ENCODE measurements at places on chromosomes 16 and 17.

GRCh38 chr17:47914306-47914948 lies 18.4 kb downstream of the SP2 start:
- no peaks in the 10 kb centered on the region for H3K36me3 ChIP-seq
- no peak overlapping the region for H3K4me3 ChIP-seq
- H3K27me3 ChIP-seq = no peaks in the 10 kb centered on the region
- DNase-seq = no peak
- no peak overlapping the region for H3K27ac ChIP-seq
- peaks cover 8% of the 10 kb centered on the region for H3K4me1 ChIP-seq

GRCh38 chr17:45260204-45260783 lies 1.6 kb downstream of the SPATA32 start:
- no peaks in the 10 kb centered on the region for H3K27me3 ChIP-seq
- H3K4me3 ChIP-seq = no peak overlapping the region
- H3K4me1 ChIP-seq = peaks cover 10% of the 10 kb centered on the region
- no peak overlapping the region for H3K27ac ChIP-seq
- peaks cover 15% of the 10 kb centered on the region for H3K36me3 ChIP-seq

- H3K4me1 ChIP-seq = peaks cover 20% of the 10 kb centered on the region
- no peaks in the 10 kb centered on the region for H3K36me3 ChIP-seq
- no peaks in the 10 kb centered on the region for H3K27me3 ChIP-seq
- no peak overlapping the region for H3K27ac ChIP-seq
- no peak for DNase-seq
Observed at GRCh38 chr17:8800656-8801055, 1.5 kb upstream of the MFSD6L start.

GRCh38 chr16:73858326-73858725 lies 438.3 kb upstream of the PSMD7 start:
- no peaks in the 10 kb centered on the region for H3K36me3 ChIP-seq
- H3K27me3 ChIP-seq = no peaks in the 10 kb centered on the region
- H3K4me1 ChIP-seq = no peaks in the 10 kb centered on the region
- H3K4me3 ChIP-seq = no peak overlapping the region

DNA sequence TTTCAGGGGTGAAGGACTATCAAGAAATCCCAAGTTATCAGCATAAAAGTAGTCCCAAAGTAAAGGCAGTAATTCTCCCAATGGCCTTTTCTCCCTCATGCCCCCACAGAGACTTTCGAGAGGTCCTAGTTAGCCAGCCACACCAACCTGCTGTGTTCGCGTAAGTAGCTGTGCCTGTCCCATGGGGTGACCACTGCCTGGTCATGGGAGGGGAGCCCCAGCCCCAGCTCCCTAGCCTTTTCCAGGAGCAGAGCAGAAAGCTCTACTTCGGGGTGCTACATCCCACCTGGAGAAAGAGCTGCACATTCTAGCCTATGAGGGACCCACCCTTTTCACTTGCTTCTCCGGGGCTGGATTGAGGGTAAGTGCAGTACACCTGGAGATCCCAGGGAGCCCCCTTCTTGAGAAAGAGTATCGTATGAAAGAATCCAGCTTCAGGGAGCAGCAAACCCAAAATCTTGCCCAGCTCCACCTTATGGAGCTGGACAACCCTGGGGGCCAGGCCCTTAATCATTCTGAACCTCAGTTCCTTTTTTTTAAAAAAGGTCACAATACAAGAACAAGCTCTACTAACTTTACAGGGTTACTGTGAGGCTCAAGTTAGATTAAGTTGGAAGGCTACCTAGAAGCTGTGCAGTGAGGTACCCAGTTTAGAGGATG lies 8.6 kb upstream of the SOST start:
- no peak for DNase-seq
- no peak overlapping the region for H3K27ac ChIP-seq
- no peak overlapping the region for H3K4me3 ChIP-seq

DNA sequence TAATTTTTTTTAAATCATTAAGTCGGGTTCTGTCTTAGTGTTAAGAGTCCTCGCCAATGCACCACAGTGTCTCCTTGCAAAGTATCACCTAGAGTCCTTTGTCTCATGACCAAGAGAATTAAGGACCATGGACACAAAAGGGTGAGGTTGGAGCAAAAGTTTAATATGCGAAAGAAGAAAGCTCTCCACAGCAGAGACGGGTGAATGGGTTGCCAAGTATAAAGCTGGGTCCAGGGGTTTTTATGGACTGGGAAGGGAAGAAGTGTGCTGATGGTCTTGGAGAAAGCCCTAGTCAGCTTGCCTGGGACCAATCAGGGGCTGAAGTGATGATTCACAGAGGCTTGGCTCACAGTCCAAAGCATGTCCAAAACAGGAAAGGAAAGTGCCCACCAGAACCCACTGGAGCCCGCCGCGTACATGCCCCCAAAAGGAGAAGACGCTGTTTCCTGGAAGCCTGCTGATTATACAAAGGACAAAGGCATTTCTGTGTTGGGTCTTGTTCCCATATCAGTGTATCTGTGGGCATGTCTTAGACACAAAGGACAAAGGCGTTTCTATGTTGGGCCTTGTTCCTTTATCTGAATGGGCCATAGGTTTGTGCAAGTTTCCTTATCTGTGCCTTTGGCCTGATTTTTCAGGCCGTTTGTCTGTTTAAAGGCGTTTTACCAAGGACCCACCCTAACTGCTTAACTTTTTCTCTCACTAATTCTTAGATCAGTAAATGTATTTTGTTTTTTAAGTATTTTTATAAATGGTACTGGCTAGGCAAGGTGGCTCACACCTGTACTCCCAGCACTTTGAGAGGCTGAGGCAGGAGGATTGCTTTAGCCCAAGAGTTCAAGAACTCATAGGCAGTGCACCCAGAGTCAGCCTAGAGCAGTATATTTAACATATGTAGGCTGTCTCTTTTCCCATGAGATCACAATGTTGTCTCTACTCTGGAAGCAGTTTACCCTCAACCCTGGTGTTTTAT lies 28.7 kb upstream of the ATF7IP2 start:
- H3K27me3 ChIP-seq = no peaks in the 10 kb centered on the region
- H3K4me1 ChIP-seq = no peaks in the 10 kb centered on the region
- H3K36me3 ChIP-seq = no peaks in the 10 kb centered on the region
- no peak overlapping the region for H3K4me3 ChIP-seq

All from thyroid gland (tissue), 4 donors.